NCI-H2107 (cell line): ENCODE measurements at places on chromosomes 7 and 10.

DNA sequence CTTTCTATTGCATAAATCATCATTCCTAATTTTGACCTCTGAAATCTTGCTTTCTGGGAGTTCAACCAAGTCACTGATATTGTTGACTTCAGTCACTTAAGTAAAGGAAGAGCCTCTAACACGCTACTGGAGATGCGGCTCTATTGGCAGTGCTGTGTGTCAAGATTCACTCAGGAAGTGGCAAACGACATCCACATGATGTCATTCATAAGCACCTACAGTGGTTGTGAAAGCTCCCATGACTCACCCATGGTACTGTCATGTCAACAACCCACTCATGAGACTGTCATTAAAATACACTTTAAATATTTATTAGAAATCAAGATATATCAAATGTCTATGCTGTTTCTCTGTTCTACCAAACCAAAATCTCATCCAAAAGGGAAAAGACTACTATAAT is 52.5 kb upstream of the LHFPL3 start:
- DNase-seq = no peak

- no peak for DNase-seq
These were observed 51.2 kb downstream of the RAPGEF5 start for GRCh38 chr7:22305706-22306105.

DNA sequence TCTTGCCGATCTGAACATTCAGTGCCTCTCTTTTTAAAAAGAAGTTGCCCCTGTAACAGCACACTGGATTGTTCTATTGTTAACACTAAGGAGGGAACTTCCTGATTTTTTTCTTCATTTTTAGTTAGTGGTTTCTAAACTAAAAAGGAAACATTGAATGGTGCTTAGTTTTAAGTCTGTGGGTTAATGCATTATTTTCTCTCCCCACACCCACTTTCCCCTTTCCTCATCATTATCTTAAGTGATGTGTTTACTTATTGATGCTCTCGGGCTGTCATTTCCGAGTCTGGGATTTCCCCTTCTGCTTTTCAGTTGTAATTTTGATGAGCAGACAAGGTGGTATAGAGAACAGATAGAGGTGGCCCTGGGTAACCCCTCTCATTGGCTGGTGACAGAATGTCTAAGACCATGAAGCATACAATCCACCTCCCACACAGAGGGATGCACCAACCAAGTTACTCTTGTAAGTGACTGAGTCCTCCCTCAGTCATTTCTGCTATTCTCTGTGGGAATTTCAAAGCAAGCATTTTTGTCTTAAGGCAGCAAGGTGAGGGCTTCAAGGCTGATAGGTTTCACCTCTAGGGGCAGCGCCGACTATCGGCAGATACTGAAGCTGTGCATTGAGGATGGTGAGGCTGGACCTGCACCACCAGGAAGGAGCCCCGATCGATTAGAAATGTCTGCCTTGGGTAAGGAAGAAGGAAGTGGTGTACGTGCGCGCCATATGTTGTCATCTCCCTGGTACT is 49.5 kb downstream of the CHN2 start:
- no peak for DNase-seq

DNA sequence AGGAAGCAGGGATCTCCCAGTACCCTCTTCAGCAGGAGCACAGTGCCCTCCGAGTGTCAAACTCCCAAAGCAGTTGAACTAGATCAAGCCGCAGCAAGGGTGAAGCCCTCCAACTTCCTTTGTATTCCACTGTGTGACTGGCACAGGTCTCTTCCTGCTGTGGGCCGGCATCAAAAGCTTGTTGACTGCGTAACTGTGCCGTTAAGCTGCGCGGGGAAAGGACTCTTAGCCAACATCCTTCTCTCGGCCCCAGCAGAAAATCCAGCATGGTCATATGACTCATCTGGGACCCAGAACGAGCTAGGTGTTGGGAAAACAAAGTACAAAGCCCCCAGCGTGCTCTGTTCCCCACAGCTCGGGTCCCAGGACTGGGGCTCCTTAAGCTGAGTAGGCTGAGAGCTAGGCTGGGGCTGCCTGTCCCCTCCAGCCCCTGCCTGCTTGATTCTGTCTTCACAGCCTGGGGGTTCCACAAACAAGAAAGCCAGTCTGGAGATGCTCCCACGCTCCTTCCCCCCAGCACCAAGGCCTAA is 52.2 kb downstream of the COL17A1 start:
- no peak for DNase-seq

DNA sequence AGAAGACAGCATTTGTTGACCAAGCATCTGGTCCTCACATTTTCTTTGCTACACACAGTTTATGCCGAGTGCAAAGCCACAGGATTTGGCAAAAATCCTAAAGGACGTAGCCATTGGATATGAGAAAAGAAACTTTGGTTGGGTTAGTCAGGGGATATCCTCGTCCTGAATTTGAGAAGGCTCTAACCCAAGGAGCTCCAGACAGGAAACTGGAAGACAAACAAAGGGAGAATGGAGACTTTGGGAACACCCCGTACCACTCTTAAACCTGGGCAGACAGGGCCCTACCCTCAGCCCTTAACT is 146.6 kb upstream of the FRMD4A start:
- no peak for DNase-seq

- no peak for DNase-seq
These were observed 10.2 kb upstream of the OR2F2 start for GRCh38 chr7:143924851-143925250.

DNA sequence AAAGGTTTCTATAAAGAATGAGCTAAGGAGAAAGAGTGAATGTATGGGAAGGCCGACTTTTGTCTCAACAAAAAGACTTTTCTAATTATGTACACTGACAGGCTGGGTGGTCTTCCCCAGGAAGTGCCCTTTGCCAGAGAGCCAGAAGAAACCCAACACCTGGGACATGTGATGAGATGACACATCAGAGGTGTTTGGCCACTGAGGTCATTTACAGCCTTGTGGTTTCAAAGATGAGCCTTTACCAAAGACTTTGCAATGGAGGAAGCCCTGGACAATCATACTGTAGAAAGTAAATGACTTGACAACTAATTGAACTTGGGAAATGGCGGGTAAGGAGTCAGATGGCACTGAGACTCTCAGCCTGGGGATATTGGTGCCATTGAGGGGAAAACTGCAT is 3.4 kb upstream of the NRG3 start:
- no peak for DNase-seq

DNA sequence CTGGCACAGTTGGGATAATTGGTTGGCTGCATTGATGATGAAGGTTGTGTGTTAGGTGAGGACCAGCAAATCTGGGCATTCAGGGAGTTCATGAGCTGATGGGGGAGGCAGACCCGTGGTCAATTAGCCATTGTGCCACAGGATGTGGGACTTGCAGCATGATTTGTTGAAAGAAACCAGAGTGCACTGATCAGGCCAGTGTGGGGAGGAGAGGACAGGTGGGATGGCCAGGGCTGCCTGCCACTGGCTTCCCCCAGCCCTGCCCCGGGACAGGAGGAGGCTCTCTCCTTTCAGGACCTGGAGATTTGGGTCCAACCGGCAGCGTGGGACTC is 4.3 kb downstream of the CLIP2 start:
- DNase-seq = no peak

GRCh38 chr7:32892521-32893206 is 1.1 kb upstream of the KBTBD2 start:
- DNase-seq = no peak

- DNase-seq = no peak
These were observed 35.1 kb upstream of the DNAH11 start for GRCh38 chr7:21507627-21508343.

DNA sequence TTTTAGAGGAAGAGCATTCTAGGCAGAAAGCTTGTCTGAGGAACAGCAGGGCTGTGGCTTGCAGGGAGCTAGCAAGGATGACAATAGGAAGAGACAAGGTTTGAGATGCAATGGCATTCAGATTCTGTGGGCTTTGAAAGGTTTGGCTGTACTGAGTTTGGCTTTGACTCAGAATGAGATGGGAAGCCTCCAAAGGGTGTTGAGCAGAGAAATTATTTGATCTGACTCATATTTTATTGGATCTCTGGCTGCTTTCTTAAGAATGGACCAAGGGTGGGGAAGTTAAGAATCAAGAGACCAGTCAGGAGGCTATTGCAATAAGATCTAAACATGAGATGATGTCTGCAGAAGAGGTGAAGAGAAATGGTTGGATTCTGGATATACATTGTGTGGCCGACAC is 273.2 kb downstream of the CDK14 start:
- DNase-seq = no peak

DNA sequence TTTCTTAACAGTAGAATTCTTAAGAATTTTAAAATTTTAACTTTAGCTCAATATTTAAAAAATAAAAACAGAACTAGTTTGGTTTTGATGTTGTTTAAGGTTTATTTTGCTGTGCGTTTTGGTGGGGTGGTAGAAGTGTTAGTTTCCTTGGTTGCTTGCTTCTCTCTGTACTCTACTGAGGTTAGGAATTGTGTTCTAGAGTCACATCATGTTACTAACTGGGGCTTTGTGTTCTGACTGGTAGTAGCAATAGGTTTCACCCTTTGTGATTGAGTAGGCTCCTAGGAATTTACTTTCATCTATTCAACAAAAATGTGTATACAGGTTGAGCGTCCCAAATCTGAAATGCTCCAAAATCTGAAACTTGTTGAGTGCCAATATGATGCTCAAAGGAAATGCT is 99.5 kb downstream of the ZEB1 start:
- no peak for DNase-seq
